ENCODE measurements at places on chromosomes 7 and 10.

- no peak for DNase-seq
Observed at GRCh38 chr10:112404617-112405016, 30.7 kb downstream of the ACSL5 start.

DNA sequence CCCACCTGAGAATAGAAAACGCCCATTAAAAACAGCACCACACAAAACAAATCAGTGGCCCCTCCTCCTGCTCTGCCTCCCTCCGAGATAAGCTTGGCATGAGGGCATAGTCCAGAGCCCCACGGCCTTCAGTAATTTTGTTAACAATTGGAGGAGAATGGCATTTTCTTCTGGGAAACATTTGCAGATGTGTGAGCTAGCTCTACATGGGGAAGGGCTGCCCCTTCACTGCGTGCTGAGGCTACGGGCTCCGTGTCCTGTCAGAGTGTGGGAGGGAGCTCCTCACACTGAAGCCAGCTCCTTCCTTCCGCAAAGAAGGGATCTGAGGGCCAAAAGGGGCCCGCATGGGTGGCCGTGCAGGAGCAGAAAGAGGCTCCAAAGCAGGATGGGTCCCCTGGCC is 15.2 kb downstream of the GRK5 start:
- no peak for DNase-seq

GRCh38 chr7:129617652-129618051 is 6.1 kb downstream of the NRF1 start:
- no peak for DNase-seq

DNA sequence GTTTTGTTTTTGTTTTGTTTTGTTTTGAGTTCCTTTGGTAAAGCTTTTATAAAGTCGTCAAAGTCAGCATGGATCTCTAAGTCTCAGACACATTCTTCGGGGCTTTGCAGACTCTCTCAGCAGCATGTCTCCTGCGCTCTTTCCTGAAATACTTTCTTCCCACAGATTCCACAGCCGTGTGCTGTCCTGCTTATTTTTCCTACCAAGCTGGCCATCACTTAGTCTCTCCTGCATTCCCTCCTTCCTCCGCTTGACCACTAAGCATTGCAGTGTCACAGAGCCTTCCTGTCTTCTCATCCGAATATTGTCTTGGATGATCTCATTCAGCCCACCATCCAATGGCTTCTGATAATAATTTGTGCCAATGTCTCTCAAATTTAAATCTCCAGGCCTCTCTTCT is 434.3 kb upstream of the C7orf33 start:
- DNase-seq, result no peak

DNA sequence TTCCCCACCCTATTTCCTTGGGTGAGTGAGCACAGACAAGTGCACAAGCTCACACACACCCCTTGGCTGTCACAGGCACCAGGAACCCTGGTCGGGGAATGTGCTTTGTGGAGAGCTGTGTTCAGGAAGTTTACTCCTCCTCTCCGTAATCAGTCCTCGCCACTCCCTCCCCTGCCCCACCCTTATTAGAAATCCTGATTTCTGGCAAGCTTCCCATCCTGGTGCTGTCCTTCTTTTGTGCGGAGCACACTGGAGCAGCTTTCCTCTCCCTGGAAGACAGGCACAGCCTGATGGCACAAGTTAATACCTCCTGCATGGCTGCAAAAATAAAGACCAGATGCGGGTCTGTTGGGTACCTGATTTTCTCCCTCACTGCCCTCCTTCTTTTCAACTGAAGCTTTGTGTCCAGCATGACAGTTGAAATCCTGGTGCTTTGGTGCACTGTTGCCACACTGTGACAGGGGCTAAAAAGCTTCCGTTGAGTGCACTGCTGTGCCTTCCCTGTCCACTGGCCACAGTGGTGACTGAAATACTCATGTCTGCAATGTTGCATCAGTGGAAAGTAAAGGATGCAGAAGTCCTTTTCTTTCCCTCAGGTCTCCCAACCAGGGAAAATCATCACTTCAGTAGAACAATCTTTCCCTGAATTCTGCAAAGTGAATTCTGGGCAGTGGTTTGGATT is 55.0 kb downstream of the LRRC4 start:
- peak; percentile 2 for DNase-seq

DNA sequence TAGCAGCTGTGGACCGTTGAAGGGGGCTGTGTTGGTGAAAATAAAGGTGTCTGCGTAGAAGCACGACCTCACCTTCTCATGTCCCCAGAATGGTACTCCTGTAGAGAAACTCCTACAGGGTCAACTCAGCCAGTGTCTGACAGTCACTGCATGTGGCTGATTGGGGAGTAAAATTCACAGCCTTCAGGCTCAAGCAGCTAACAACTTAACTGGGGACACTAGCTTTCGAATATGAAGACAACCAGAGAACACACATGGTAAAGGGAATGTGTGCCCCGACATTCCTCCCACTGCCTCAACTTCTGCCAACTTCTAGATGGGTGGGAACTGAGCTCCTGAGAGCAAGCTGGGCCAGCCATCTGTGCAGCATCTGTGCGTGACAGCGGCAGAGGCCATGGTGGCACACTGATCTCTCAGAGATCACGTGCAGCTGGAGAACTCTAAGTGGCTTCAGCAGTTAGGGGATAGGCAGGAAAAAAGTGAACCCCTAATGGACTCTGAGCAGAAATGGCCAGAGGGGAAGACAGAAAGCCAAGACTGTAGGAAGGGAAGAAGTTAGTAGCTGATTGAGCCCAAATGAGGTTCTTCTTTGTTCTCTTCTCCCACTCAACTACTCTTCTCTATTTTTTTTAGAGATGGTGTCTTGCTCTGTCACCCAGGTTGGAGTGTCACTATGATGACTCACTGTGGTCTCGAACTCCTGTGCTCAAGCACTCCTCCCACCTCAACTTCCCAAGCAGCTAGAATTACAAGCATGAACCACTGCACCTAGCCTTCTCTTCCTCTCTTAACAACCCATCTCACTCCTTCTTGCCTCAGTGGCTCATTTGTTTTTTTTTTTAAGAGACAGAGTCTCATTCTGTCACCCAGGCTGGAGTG is 280.8 kb downstream of the ZEB1 start:
- DNase-seq, result no peak

- no peak for DNase-seq
Observed at GRCh38 chr10:71729161-71729636, 9.6 kb upstream of the C10orf105 start.

GRCh38 chr7:144255471-144255897 is 9.1 kb downstream of the OR2A7 start:
- no peak for DNase-seq

DNA sequence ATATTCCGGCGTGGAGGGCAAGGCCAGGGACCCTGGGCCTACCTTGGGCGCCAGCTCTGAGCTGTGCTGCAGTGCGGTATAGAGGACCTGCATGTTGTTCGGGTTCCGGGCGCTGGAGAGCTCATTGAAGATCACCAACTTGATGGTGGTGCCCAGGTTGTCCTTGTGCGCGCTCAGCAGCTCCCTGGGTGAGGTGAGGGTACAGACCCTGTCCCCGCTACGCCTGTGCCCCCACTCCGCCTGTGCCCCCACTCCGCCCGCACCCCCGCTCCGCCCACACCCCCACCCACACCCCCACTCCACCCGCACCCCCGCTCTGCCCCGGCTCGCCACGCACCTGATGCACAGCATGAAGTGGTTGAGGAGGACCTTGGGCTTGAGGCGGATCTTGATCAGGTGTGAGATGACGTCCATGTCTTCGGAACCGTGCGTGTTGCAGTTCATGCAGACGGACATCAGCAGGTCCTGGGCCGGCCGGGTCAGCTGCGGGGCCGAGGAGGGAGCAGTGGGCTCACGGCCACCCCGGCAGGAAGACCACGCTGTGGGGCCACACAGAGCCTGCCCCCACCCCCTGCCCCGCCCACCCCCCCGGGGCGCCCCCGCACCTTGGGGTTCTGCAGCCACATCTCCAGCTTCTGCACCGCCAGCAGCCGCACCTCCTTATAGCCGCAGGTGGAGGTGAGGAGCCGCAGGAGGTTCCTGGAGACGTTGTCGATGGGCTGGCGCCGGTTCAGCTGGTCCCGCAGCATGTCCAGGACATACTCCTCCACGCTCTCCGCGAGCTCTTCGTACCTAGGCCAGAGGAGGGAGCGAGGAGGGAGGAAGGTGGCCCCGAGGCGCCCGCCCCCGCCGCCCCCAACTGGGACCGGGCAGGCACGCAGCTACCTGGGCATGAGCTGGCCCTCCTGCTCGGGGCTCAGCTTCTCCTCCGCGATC is 5.6 kb downstream of the INTS1 start:
- no peak for DNase-seq

DNA sequence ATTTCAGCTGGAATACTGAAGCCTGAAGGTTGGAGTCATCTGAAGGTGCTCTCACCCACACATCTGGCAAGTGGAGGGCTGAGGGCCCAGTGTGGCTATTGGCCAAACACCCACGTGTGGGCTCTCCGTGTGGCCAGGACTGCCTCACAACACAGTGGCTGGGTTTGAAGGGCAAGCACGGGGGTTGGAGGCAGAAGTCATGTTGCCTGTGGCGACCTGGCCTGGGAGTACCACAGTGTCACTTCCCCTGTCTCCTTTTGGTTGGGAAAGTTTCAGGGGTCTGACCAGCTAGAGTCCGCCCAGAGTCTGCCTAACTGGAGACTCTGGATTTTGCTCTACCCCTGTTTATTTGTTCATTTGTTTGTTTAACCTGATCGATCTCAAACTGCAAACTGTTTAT is 169.5 kb downstream of the DNAJB6 start:
- DNase-seq, result no peak

GRCh38 chr7:73706126-73707044 is 13.1 kb downstream of the STX1A start:
- no peak for DNase-seq

DNA sequence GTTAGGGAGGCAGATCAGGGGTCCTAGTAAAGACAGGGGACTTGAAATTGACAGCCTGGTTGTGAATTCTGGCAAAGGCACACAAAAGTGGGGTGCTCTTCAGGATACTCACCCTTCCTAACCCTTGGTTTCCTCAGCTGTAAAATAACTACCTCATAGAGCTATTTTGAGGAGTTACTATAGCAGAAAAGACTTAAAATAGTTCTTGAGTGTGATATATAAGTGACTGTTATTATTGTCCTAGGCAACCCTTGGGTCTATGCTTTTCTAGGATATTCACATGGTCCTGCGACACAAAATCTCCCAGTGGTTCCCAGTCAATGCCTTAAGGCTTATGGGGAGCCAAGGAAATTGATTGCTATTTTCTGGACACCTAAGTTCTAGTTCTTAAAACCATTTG is 98.1 kb upstream of the NAMPT start:
- DNase-seq, result no peak

GRCh38 chr7:39428221-39428620 is 138.0 kb upstream of the YAE1 start:
- DNase-seq, result no peak

DNA sequence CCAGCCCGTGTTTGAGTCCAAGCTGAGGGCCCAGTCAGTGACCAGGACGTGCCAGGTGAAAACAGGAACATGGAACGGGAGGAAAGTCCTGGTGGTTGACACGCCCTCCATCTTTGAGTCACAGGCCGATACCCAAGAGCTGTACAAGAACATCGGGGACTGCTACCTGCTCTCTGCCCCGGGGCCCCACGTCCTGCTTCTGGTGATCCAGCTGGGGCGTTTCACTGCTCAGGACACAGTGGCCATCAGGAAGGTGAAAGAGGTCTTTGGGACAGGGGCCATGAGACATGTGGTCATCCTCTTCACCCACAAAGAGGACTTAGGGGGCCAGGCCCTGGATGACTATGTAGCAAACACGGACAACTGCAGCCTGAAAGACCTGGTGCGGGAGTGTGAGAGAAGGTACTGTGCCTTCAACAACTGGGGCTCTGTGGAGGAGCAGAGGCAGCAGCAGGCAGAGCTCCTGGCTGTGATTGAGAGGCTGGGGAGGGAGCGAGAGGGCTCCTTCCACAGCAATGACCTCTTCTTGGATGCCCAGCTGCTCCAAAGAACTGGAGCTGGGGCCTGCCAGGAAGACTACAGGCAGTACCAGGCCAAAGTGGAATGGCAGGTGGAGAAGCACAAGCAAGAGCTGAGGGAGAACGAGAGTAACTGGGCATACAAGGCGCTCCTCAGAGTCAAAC is 5.2 kb downstream of the GIMAP5 start:
- DNase-seq, result no peak

- DNase-seq, result no peak
Observed at GRCh38 chr7:32462977-32463376, 27.2 kb downstream of the LSM5 start.

DNA sequence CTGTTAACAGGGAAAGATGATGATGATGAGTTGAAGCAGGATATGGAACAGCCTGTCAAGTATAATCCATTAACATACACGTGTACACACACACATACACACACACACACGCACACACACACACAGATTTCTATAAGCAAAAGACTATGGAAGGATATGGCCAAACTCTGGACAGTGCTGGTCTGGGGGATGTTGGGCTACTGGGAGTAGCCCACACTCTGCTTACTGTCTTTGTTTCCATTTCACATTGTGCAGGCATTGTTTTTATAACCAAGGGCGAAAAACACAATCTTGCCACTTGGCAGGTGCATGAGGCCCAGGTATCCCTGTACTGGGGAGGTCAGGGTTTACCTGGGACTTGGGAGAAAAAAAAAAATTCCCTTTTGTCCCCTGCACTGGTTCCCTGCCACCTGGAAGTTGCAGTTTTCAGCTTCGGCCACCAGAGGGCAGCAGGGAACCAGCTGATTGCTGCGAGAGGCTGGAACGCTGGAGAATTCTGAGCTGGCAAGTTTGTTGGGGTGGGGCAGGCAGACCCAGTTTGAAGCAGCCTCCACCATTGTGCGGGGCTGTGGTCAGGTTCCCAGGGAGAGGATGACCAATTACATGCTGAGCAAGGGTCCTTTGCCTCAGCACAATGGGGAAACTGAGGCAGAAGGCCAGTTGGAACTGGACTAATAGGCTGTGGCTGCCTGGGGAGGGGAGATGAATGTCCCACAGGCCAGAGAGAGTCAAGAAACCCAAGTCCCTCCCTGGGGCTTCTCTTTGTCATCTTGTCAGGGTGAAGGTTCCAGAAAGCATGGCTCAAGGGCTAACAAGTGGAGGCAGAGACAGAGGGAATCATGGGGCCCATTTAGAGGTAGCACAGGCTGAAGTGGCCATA is 27.3 kb downstream of the PPIF start:
- DNase-seq, result no peak

GRCh38 chr7:69714886-69715576 is 116.8 kb downstream of the AUTS2 start:
- no peak for DNase-seq

DNA sequence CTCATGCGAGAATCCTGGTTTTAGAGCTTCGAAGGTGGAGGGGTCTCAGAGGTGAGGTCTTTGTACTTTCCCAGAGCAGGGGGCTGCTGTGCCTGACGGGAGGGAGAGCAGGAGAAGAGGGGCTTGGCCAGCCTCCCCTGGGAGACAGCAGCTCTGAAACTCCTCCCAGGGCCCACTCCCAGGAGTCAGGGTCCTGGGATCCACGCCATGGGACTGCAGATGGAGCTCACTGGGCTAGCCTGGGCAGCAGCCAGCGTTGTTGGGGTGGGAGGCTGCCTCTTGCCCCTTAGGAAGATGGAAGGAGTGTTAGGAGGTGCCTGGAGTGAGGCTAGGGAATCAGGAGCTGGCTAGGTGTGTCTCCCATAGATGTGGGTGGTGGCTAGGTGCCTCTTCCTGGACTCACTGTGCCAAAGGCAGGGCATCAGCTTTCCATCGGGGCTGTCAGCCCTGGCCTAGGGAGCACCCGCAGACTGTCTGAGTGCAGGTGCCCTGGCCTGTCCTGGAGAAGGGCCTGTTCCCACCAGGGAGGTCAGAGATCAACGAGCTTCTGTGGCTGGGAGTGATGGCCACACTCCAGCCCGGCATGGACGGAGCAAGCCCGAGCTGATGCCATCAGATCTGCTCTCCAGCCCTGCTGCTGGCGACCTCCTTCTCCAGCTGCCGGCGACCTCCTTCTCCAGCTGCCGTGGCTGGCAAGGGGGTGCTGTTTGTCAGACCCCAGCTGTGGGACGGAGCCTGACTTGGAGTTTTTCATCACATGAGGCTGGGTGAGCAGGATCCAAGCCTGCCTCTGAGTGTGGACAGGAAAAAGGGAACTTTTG is 111.3 kb downstream of the PTPN20 start:
- DNase-seq, result no peak
